ENCODE measurements at places on chromosomes 12 and 14.
A peak's percentile ranks its signal among the peaks of the same experiment; 100 is the strongest.

DNA sequence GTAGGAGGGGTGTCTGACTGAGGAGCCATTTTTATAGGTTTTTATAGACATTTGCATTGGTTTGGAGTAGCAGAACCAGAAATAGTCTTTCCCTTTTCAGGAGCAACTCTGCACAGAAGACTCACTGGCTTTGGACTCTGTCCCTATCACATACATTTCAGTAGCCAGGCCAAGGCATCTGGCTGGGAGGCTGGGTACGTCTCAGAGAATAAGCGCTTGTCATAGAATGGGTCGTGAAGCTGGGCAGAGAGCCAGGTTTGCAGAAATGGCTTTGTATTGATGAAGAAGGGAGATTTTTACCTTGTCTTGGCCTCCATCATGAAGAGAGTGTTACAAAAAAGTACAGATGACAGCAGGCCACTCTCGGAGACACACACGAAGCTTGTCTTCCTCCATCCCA, 98.6 kb downstream of the CACNA1C start:
- peak; percentile 16 for DNase-seq

DNA sequence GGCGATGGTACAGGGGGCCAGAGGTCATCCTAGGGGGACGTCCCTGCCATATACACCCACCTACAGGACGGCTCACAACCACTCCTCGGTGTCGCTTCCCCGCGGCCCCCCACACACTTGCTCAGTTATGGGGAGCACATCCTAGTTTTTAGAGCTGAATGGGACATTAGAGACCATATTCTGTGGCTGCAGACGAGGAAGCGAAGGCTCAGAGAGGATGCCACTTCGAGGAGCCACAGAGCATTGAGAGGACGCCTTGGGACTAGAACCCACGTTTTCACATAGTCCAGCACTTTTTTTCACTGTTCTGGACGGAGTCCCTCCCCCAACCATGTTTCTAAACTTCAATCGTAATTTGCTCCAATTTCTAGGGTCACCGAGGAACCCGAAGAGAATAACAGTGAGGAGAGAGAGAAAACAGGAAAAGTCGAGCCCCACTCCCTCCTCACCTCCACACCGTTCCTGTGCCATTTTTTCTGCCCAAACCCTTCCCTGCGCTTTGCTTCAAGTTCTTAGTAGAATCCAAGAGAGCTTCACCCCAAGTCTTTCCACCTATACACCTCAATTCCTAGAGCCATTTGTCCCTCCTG, 641 bp upstream of the ASCL1 start:
- no peak for DNase-seq

DNA sequence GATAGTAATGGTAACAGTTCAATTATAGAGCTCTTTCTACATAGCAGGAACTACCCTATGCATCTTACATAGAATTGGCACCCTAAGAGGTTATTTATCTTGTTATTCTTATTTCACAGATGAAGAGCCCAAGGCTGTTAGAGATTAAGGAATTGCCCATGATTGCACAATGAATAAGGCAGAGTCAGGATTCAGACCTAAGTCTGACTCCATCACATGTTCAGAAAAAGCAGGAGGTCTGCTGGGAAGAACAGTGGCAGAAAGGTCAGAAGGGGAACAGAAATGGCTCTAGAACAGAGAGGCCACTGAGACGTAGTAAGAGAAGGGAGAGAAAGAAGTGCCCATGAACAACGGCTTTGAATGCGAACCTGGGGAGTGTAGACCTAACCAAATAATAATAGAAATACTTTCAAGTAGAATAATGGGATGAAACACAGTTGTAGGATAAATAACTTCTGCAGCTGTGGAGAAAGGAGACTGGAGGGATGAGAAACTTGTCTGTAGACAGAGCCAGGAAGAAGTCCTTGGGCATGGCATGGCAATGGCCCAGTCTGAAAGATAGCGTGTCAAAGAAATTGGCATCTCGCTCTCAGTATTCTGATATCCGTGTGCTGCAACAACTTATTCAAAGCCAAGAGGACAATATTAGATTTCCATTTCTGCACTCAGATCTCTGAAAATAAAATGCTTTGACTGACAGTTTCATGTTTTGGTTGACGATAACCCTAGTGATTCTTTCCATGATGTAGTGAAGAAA, 17.6 kb downstream of the MYBPC1 start:
- no peak for DNase-seq

GRCh38 chr12:114649585-114649984, 34.4 kb downstream of the TBX3 start:
- no peak for DNase-seq

DNA sequence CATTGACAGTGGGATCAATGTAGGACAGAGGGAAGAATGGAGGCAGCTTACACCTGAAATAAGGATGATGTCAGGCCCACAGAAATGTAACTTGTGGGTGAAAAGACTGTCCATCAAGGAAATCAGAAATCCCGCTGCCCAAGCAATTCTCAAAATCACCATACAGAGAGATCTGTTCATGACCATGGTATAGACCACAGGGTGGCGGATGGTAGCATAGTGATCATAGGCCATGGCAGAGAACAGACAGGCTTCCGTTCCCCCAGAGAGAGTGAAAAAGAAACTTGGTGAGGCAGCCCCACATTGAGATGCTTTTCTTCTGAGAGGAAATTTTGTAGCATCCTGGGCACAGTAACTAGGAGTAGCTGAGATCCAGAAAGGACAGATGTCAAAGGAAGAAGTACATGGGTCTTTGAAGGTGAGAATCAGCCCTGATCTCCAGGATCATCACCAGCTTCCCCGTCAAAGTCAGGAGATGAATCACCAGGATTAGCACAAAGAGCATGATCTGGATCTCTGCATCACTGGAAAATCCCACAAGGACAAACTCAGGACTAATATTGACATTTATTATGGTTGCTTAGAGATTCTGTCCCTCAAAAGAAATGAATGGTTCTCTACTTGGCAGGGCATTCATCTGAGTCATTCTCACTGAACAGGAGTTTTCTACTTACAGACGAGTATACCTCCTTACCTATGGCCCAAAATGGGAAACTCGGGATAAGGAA, 5.5 kb upstream of the ZNF641 start:
- DNase-seq, result no peak
